ENCODE measurements at places on chromosomes 4 and X.
A peak's percentile ranks its signal among the peaks of the same experiment; 100 is the strongest.

GRCh38 chrX:107730991-107731766 is 44.4 kb downstream of the TSC22D3 start:
- no peak for DNase-seq

GRCh38 chr4:15500701-15501100 is 31.0 kb downstream of the CC2D2A start:
- DNase-seq = no peak

GRCh38 chr4:61918987-61919386 is 718.9 kb downstream of the ADGRL3 start:
- no peak for DNase-seq

DNA sequence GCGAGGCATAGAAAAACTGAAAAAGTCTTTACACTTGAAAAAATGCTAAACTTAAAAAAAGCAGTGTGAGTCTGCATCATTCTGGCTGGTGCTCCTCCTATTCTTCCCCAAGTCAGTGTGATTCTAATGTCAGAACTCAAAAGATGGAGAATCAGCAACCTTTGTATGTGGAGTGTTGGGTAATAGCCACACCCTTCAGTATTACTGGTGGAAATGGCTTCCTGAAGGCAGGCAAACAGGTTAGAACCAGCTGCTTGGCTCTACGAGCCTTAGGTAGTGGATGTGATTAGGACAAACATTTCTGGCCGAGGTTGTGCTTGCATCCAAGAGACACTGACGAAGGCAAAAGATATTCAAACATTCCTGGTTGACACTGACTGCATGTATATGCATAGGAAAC is 353.4 kb upstream of the TACR3 start:
- DNase-seq = no peak

DNA sequence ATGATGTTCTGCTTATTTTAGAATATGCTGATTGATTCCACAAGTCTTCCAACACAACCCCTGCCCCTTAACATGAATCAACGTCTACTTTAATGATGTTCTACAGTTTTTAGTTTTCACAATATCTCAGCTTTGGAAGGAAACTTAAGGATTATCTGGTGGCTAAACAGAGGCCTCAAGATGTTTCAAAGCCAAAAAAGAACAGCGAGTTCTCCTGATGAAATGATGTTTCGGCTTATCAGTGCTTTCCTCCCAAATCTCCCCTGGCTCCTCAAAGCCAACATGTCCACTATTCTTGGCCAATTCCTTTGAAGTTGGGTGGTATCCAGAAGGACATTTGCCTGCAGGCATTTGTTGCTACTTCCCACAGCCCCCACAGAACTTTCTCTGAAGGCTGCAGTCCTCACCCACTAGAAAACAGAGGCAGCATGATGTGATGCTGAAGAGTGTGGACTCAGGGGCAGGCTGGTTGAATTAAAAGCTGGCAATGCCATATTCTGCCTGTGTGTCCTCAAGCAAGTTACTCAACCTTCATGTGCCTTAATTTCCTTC is 87.3 kb downstream of the ADGRG4 start:
- DNase-seq = no peak

- DNase-seq = peak; percentile 60
These were observed 433.9 kb upstream of the ATOH1 start for GRCh38 chr4:93394545-93395081.

DNA sequence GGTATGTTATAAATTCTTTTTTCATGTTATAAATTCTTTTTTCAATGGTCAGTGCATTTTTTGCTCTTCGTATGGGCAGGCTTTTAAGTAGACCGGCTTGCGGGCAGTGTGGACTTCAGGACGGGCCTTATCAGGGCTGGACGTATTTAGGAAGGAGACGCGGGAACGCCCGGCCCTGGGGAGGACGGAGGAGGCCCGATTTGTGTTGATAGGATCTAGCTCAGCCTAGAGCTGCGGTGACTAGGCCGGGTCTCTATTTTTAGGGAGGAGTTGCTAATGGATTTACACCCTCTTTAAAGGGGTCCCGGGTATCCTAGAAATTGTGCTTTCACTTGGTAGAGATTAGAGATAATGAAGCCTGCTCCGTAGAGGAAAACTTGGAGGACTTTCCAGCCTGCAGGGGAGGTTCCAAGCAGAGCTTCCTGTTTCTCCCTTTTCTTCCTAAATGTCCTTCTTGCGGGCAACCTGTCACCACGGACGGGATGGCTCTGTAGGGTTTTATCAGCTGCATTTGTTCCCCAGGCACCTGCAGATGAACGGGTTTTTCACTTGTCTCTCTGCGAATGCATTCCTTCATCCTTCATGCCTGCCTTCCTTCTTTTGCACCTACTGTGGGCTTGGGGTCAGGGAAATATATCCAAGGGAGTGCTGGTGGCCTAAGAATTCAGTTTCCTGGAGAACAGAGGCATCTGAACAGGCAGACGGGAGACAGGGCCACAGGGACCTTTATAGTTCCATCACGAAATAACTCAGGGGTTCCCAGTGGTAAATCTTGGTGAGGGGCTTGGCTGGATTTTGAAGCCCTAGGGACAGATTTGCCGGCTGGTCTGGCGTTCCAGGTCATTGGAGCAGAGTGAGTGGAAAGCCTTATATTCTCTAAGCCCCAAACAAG is 1.4 kb downstream of the CD99 start:
- no peak for DNase-seq

- DNase-seq = no peak
These were observed 141.1 kb upstream of the NDST3 start for GRCh38 chr4:117893207-117893606.

- DNase-seq = no peak
These were observed 117.0 kb downstream of the ADAM29 start for GRCh38 chr4:175034986-175035705.

GRCh38 chr4:3189459-3189858 is 59.5 kb upstream of the MSANTD1 start:
- DNase-seq = no peak

GRCh38 chr4:43987331-43987944 is 461.2 kb downstream of the KCTD8 start:
- DNase-seq = no peak

DNA sequence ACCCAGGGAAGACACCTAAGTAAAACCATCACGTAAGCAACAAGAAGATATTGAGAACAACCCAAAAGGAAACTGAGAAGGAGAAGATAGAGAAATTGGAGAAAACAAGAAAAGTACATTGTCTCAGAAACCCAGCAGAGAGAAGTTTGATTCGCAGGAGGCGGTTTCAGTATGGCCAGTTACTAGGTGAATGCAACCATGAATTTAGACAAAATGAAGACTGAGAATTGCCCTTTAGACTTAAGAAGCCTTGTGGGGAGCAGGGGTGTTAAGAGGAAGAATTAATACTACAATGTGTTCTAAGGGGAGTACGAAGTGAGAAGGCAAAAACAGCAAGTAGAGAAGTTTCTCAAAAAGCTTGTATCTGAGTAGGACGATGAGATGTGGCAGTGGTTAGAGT is 229.3 kb upstream of the NEIL3 start:
- no peak for DNase-seq

DNA sequence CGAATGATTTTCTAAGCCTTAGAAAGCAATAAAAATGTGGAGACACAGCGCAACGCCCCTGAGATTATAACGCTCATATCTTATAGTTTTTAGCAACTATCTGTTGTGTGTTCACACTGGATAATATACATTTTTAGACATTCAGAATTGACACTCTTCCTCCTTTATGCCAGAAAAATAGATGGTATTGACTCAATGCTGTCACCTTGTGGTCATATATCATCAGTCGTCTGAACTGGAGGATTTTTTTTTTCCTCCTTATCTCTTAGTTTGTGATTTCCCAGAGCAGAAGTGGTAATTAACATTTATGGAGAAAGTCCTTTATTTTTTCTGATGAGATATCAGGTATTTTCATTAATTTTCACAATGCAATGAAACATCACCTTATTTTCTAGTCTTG is 759.6 kb downstream of the RAB28 start:
- DNase-seq = no peak

All from fibroblast of skin of left biceps (primary cell).